AML-193 (cell line): ENCODE measurements at places on chromosomes 7 and 10.

GRCh38 chr7:148962440-148962822, 65.9 kb downstream of the PDIA4 start:
- DNase-seq: no peak

- no peak for DNase-seq
These were observed 164.9 kb upstream of the RNF32 start for GRCh38 chr7:156475666-156476065.

GRCh38 chr7:15389073-15389472, 172.7 kb downstream of the AGMO start:
- no peak for DNase-seq

DNA sequence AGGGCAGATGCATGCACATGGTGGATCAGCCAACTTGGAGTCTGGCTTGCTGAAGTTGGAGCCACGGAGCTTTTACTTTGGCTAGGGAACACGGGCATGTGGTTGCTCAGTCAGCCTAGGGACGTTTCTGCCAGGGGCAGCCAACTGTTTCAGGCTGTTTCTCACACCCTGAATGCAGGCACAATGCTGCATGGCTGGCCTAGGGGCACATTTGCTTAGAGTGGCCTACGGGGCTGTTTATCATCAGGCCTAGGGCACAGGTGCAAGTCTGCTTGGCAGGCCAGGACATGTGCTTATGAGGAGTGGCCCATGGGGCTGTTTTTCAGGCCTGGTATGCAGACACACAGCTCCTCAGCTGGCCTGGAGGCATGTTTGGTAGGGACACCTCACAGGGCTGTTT, 107.4 kb downstream of the GSAP start:
- DNase-seq: no peak

- DNase-seq: peak; percentile 85
These were observed 19.1 kb downstream of the DNAJB12 start for GRCh38 chr10:72335394-72336258.

DNA sequence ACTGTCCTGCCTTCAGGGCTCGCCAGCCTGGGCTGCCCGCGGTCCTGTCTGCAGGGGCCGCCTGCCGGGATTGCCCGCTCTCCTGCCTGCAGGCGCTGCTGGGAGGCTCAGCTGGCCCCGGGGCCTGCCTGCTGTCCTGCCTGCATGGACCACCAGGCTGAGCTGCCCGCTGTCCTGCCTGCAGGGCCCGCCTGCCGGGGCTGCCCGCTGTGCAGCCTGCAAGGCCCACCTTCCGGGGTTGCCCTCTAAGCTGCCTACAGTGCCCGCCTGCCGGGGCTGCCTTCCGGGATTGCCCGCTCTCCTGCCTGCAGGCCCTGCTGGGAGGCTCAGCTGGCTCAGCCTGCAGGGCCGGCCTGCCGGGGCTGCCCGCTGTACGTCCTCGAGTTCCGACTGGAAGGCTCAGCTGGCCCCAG, 164.4 kb downstream of the GLRX3 start:
- DNase-seq: no peak

GRCh38 chr7:116786791-116787443, 75.5 kb upstream of the CAPZA2 start:
- DNase-seq: peak; percentile 2

GRCh38 chr7:36819639-36820038, 95.3 kb upstream of the AOAH start:
- no peak for DNase-seq

DNA sequence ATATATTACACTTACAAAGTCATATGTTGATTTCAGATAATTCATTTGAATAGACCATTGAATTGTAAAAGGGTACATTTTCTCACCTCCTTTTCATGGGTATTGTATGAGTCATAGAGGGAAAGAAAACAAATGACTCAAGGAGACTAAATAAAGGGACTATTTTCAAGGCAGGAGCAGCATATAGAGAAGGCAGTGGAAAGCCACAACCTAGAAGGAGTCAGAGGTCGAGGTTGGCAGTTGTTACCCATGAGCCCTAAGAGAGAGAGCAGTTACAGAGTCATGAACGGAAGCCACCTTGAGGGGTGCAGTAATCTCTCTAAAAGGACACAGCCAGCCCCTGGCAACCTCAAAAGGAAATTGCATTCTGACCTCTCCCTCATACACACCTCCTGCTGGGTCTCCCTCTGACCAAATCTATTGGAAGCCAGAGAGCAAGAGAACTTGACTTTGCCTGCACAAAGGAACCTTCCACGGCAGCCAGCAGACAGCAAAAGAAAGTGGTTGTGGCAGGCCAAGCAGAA, 137.9 kb downstream of the GRM8 start:
- DNase-seq: no peak

DNA sequence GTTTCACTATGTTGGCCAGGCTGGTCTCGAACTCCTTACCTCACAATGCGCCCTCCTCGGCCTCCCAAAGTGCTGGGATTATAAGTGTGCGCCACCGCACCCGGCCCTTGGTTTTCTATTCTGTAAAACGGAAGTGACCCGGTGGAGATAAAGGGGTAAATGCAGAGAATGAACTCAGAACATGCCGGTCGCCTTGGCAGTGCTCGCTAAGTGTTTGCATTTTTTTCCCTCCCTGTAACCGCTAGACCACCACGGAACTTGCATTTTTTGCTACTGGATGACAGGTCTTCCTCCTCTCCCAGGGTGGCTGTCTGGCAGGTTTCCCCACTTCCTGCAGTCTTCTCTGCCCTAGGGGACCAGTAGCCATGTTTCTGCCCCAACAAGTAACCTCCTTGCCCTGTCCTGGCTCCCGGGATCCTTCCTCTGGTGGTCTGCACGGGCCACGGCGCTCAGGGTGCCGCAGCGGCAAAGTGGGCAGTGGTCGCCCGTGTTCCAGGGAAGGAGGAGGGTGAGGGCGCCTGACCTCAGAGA, 18.8 kb upstream of the GNA12 start:
- DNase-seq: no peak

DNA sequence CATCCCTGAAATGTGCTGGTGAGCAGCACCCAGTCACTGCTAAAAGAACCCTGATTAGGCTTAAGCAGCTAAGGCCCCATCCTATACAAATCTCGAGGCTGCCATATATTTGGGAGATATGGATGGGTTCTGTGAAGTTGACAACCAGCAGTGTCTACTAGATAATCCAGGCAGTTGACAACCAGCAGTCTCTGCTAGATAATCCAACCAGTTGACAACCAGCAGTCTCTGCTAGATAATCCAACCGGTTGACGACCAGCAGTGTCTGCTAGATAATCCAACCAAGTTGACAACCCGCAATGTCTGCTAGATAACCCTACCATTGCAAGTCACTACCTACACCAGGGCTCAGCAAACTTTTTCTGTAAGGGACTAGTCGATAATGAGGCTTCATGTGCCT, 58.3 kb upstream of the KDM7A start:
- no peak for DNase-seq

DNA sequence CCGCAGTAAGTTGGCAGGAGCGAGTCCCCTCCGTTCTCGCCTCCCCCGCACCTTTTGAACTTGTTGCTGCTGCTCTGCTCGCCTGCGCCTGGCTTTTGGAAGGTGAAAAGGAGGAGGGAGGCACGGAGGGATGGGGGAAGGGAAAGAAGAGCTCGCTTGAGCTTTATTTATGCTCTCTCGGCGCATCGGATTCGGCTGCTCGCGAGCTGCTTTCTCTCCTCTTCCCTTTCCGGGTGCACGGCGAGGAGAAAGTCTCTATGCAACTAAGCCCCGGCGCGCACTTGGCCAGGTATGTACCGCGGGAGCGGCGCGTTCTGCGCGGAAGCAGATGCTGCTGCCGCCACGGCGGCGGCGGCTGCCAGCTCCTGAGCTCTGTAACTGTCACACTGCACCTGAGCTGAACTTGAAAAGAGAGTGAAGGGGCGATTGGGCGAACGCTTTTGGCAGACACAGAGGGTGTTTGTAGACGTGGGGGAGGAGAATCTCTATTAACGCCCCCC, 551 bp downstream of the KCND2 start:
- DNase-seq: no peak

DNA sequence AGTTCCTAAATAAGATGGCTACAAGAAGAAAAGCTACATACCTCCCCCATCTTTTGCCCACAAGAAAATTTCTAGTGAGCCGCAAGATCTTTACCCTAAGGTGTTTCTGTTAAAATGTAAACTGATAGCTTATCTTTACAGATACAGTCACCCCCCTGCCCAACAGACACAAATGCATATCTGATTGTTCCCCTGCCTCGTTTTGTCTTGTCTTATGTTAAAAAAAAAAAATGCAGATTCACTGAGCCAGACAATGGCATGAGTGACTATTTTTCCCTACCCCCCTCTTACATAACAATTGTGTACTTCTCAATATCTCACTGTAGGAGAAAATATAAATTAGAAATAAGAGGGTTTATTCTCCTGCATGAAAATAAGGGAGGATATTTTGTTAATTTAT, 8.5 kb downstream of the ZNF138 start:
- DNase-seq: no peak

GRCh38 chr7:70667406-70667805, 464.5 kb upstream of the GALNT17 start:
- DNase-seq: no peak

GRCh38 chr10:32446536-32447406, 831 bp downstream of the CCDC7 start:
- peak; percentile 38 for DNase-seq

DNA sequence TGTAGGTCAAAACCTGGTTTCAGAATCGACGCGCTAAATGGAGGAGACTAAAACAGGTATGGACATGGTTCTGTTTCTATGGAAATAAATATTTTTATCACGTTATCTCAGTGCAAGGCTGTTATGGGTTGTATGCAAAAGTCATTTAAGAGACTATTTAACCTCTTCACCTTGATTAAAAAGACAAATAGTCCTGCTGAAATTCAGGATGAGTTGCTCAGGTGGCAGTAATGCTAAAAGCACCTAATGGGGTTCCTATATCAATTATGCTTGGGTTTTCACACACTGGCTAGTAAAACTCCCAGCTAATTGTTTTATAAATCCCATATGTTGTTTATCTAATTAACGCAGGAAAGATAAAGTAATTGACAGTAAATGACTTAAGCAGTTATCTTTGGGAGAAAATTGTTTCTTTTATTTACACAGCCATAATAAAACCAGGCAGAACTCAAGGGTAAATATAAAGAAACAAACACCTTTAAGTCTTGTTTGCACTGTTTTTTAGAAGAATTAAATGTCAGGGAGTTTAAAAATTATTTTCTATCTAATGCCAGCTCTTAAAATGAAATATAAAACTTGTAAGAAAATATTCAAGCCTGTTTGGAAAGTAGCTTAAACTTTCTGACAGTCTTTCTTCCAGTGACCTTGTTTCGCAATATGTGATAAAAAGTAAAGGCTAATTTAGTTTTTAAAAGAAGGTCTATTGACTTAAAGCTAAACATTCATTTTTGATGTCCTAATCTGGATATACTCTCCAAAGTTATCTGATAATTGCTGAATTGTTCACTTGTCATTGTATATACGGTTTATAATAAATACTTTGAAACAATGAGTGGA, 3.2 kb downstream of the HHEX start:
- no peak for DNase-seq

DNA sequence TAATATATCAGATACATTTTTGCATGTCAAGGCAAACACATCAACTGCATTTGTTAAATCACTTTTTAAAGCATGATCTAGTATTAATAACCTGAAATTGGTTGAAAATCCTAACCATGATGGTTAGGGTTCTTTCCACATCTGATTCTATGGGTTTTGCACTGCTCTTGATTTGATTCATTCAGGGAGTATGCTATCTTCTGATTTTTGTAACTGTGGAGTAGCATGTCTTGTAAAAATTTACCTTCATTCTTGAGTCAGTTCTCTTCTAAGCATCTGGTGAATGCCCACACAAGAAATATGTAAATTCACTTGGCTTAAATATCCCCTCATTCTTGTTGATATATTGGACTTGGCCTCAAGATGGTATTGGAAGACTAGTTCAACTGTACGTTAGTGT, 178.7 kb downstream of the KLF6 start:
- no peak for DNase-seq

GRCh38 chr7:129748356-129749109, 137.0 kb downstream of the NRF1 start:
- DNase-seq: no peak

GRCh38 chr7:43679210-43680068, 49.9 kb downstream of the COA1 start:
- no peak for DNase-seq

DNA sequence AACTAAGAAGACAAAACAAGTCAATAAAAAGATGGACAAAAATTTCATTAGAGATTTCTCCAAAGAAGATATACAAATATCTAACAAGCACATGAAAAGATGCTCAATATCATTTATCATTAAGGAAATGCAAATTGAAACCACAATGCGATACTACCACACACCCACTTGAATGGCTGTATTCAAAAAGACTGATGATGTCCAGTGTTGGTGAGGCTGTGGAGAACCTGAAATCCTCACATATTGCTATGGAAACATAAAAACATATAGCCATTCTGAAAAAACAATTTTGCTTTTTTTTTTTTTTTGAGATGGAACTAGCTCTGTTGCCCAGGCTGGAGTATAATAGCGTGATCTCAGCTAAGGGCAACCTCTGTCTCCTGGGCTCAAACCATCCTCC, 124.1 kb upstream of the LAMB4 start:
- no peak for DNase-seq

DNA sequence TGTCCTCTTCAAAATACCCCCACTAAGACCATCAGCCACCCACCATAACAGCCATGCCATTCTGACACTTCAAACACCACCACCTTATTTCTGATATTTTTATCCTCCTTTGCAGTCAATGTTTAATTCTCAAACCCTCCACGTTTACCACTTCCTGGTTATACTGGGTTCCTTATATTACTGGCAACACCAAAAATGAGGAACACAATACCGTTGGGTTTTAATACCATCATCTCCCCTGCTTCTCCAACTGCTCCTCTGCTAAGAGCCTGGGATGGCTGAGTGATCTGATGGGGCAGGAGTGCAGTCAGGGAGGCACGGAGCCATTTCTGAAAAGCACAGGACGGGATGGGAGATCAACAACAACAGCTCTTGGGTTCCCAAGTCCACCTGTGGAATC, 140.5 kb downstream of the CHCHD3 start:
- DNase-seq: peak; percentile 18

DNA sequence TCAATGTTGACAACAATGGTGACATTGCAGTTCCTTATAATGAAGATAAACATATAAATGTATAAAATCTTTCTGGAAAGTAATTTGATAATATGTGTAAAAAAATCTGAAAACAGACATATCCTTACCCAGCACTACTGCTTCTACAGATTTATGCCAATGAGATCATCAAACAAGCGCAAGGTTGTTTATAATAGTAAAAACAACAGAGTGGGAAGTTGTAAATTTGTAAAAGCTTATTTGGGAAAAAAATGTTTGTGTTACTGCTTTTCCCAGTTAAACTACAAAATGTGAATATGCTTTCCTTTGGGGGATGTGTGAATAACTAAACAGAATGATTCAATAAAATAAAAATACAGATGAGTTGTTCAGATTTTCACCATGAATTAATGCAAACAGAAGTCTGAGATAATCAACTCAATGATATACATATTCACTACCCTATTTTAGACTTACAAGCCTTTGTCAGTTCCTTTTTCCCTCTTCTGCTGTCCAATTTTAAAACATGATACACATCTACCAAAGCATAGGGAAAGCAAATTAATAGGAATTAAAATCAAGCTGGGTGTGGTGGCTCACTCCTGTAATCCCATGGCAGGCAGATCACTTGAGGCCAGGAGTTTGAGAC, 82.1 kb downstream of the USP6NL start:
- no peak for DNase-seq
